ENCODE measurements at places on chromosomes 2 and 18.
A peak's percentile ranks its signal among the peaks of the same experiment; 100 is the strongest.

- peaks cover 3% of the 10 kb centered on the region for H3K36me3 ChIP-seq
- H3K4me3 ChIP-seq, result no peak overlapping the region
- no peak for DNase-seq
Measured at GRCh38 chr2:11995456-11995855, 249.0 kb downstream of the LPIN1 start.

- peak; percentile 81 for DNase-seq
- peaks cover 20% of the 10 kb centered on the region for H3K4me1 ChIP-seq
- H3K4me3 ChIP-seq, result peak overlapping the region; percentile 88
Measured at GRCh38 chr2:136423516-136423996, 305.6 kb upstream of the CXCR4 start.

DNA sequence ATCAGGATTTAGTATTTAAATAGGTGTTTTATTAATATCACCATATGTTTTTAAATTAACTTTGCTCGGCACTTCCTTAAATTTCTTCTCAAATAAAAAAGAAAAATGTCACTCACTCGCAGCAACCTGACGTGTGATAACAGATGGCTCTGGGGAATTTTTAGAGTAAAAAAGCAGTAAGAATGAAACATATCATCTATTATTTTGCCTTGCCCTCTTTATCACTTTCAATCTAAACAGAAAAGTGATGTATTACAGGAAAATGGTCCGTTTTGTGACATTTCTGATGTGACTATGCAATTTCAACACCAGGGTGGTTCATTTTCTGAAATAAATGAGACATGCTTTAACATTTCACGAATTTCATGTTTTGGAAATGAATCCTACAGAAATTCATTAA, 1368.0 kb upstream of the LRRTM1 start:
- H3K27me3 ChIP-seq, result no peaks in the 10 kb centered on the region
- H3K27ac ChIP-seq, result no peak overlapping the region
- no peaks in the 10 kb centered on the region for H3K36me3 ChIP-seq
- H3K4me3 ChIP-seq, result no peak overlapping the region

DNA sequence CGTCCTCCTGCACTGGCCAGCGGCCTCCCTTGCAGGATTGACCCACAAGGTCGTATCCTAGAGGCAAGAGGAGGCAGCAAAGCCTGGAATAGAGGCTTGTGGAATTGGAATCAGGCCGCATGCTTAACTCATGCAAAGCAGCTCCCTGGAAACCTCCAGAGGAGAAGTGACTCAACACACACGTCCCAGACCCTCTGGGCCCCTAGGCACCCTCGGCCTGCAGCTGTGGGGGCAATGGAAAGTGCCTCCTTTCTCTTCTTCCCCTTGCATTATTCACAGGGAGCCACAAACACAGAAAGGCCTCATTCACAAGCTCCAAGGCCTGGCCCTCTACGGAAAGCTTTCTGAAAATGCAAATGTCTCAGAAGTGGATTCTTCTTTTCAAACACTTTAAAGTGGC, 19.6 kb downstream of the SPATA3 start:
- no peaks in the 10 kb centered on the region for H3K27me3 ChIP-seq
- DNase-seq, result peak; percentile 25
- peaks cover 31% of the 10 kb centered on the region for H3K4me1 ChIP-seq
- H3K27ac ChIP-seq, result peak overlapping the region; percentile 84
- H3K4me3 ChIP-seq, result no peak overlapping the region

GRCh38 chr18:35889677-35890076, 82.8 kb upstream of the RMP24 start:
- H3K27me3 ChIP-seq, result no peaks in the 10 kb centered on the region
- no peaks in the 10 kb centered on the region for H3K36me3 ChIP-seq
- no peak for DNase-seq
- H3K27ac ChIP-seq, result no peak overlapping the region
- H3K4me3 ChIP-seq, result no peak overlapping the region
- H3K4me1 ChIP-seq, result no peaks in the 10 kb centered on the region

- H3K27ac ChIP-seq, result no peak overlapping the region
- no peaks in the 10 kb centered on the region for H3K27me3 ChIP-seq
- H3K36me3 ChIP-seq, result no peaks in the 10 kb centered on the region
- no peak for DNase-seq
- H3K4me3 ChIP-seq, result no peak overlapping the region
Measured at GRCh38 chr2:140643761-140644187, 1487.0 kb downstream of the LRP1B start.

DNA sequence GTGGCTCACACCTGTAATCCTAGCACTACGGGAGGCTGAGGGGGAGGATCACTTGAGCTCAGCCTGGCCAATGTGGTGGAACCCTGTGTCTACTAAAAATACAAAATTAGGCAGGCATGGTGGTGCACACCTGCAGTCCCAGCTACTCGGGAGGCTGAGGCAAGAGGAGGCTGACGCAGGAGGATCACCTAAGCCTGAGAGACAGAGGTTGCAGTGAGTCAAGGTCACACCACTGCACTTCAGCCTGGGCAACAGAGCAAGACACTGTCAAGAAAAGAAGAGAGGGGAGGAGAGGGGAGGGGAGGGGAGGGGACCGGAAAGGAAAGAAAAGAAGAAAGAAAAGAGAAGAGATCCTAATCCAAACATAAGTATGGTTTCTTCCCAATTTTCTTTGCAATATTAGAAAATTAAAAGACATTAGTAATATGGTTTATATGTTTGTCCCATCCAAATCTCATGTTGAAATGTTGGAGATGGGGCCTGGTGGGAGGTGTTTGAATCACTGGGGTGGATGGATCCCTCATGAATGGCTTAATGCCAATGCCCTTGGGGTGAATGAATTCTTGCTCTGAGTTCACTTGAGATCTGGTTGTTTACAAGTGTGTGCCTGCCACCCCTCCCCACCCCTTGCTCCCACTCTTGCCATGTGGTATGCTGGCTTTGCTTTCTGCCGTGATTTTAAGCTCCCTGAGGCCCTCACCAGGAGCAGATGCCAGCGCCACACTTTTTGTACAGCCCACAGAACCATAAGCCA, 50.7 kb downstream of the TRIP12 start:
- H3K27me3 ChIP-seq, result no peaks in the 10 kb centered on the region
- H3K27ac ChIP-seq, result no peak overlapping the region
- H3K4me3 ChIP-seq, result no peak overlapping the region
- H3K36me3 ChIP-seq, result peaks cover 7% of the 10 kb centered on the region

DNA sequence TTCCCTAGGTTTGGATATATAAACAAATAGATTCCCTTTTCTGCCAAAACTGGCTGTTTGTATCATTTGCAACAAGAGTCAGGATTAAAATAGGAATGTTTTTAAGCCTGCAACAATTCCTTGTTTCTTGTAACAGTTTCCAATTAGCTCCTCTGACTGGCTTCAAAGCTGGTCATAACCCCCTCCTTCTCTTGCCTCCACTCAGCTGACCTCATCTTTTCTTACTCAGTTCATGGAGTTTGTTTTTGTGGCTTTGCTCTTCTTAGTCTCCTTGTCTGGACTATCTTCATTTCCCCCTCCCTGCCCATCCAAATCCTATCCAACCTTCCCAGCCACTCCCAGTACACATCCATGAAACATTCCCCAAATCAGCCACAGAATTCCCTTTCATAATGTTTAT, 14.3 kb upstream of the RAPH1 start:
- no peak for DNase-seq
- no peaks in the 10 kb centered on the region for H3K36me3 ChIP-seq
- H3K4me3 ChIP-seq, result no peak overlapping the region

GRCh38 chr18:31204166-31204565, 41.5 kb upstream of the DSC1 start:
- no peaks in the 10 kb centered on the region for H3K36me3 ChIP-seq
- no peak overlapping the region for H3K27ac ChIP-seq
- H3K27me3 ChIP-seq, result no peaks in the 10 kb centered on the region

DNA sequence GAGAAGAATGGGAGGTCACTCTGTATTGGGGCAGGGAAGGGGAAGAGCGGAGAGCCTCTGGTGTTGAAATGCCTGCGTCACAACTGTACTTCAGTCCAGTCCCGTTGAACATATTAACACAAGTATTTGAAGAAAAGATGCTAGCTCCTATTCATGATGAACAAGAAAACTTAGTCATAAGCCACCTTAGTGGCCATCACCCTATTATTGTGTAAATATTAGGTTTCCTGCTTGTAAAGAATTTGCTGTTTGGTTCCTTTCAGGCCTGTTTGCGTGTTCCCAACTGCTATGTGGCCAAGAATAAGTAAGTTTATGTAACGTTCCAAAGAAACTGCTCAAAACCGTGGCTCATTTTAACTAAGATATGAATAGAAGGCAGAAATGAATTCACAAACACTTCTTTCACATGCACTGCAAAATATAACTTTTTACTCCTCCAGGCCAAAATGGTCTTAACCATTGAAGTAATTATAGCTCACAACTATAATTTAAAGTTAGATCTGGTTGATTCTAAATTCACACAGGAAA, 204.3 kb downstream of the ZNF385B start:
- H3K27ac ChIP-seq, result no peak overlapping the region
- no peak for DNase-seq
- no peaks in the 10 kb centered on the region for H3K4me1 ChIP-seq

DNA sequence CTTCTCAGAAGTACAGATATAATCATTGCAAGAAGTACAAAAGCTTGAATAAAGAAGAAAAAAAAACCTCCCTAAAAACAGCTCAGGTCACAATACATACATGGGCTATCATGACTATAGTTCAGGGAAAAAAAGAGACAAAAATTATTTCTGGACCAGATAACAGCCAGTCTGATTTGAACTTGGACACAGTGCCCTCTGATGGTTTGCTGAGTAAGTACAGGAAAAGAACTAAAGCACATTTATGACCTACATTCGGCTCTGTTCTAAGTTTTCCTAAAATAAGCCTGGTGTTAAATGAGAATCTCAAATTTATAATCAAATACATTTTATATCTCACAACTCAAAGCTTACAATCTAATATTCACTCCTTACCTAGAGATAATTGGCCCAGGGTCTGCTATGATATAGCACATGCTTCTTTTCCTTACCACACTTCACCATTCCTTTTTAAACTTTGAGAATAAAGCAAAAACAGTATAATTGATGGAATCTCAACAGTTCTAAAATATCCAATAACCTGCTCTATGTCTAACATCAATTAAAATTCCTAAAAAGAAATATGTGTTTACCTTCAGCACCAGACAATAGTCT, 81.1 kb downstream of the RAPH1 start:
- no peaks in the 10 kb centered on the region for H3K27me3 ChIP-seq
- H3K27ac ChIP-seq, result no peak overlapping the region
- peaks cover 3% of the 10 kb centered on the region for H3K36me3 ChIP-seq
- H3K4me1 ChIP-seq, result peaks cover 3% of the 10 kb centered on the region
- peak; percentile 18 for DNase-seq

Data from neural crest cell (in vitro differentiated cells).